ENCODE measurements at places on chromosomes 2 and 18.

DNA sequence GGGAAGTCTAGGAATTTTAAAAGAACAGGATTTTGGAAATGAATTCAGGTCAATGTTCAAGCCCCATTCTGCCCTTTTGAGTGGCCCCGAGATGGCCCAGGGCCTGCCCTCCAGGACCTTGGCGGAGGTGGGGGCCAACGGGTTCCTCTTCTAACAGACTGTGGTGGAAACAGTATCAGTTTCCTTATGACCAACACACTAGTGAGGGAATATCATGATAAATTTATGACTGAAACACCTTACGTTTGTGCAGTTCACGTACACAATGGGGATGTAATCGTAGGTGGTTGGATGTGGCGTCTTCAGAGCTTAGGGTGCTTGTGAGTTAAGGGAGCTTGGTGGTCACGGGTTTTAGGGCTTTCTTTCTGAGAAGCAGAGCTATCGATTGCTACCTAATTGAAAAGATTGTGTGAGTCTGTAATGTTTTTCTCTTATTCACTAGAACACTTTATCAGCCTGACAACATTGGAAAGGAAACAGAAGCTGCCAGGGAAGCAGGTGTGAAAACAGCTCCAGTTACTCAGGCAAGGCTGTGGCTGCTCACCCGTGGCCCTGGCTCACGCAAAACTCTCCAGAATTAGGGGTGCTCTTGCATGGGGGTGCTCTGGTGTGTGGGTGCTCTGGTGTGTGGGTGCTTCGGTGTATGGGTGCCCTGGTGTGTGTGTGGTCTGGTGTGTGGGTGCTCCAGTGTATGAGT, 165.3 kb downstream of the SNTG2 start:
- peaks cover 2% of the 10 kb centered on the region for H3K36me3 ChIP-seq
- H3K4me1 ChIP-seq = peaks cover 2% of the 10 kb centered on the region
- DNase-seq = no peak
- H3K27me3 ChIP-seq = no peaks in the 10 kb centered on the region
- H3K4me3 ChIP-seq = no peak overlapping the region
- no peak overlapping the region for H3K27ac ChIP-seq

- no peaks in the 10 kb centered on the region for H3K27me3 ChIP-seq
- no peak for DNase-seq
- H3K4me3 ChIP-seq = no peak overlapping the region
Observed at GRCh38 chr18:56119681-56120080, 518.7 kb downstream of the TXNL1 start.

GRCh38 chr2:58158481-58158880, 82.6 kb downstream of the FANCL start:
- H3K27me3 ChIP-seq = no peaks in the 10 kb centered on the region
- peaks cover 54% of the 10 kb centered on the region for H3K36me3 ChIP-seq
- H3K4me3 ChIP-seq = no peak overlapping the region
- no peaks in the 10 kb centered on the region for H3K4me1 ChIP-seq
- H3K27ac ChIP-seq = no peak overlapping the region

DNA sequence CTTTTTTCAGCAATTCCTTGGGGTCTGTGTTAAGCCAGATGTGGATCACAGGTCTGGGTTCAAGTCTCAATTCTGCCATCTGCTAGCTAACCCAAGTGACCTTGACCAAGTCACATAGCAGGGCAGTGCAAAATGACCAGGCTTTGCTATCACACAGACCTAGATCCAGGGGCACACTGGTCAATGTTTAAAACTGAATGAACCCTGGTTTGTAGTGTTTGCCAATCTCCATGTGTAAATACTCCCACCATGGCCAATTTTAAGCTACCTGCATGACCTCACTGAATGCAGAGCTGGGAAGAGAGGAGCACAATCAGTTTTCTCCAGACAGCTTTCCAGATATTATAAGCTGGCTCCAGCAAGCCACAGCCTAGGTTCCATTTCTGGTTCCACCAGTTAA, 142.9 kb downstream of the CHST9 start:
- H3K27me3 ChIP-seq = no peaks in the 10 kb centered on the region
- DNase-seq = no peak
- no peak overlapping the region for H3K27ac ChIP-seq
- no peak overlapping the region for H3K4me3 ChIP-seq
- no peaks in the 10 kb centered on the region for H3K4me1 ChIP-seq
- H3K36me3 ChIP-seq = no peaks in the 10 kb centered on the region

DNA sequence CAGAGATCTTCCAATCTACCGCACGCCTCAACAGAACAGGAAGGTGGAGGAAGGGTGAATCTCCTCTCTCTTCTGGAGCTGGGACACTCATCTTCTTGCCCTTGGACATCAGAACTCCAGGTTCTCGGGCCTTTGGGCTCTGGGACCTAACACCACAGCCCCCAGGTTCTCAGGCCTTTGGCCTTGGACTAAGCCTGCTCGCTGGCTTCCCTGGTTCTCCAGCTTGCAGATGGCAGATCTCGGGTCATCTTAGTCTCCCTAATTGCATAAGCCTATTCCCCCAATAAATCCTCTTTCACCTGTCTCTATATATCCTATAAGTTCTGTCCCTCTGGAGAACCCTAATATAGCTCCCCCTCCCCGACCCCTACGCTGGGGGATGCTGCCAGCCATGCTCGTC, 14.8 kb downstream of the HS6ST1 start:
- no peaks in the 10 kb centered on the region for H3K27me3 ChIP-seq
- no peak overlapping the region for H3K4me3 ChIP-seq
- peaks cover 4% of the 10 kb centered on the region for H3K36me3 ChIP-seq
- no peaks in the 10 kb centered on the region for H3K4me1 ChIP-seq
- no peak for DNase-seq

GRCh38 chr2:101828257-101828656, 130.8 kb downstream of the MAP4K4 start:
- H3K4me3 ChIP-seq = no peak overlapping the region
- no peaks in the 10 kb centered on the region for H3K27me3 ChIP-seq
- peaks cover 70% of the 10 kb centered on the region for H3K4me1 ChIP-seq
- H3K27ac ChIP-seq = peak overlapping the region; percentile 13

GRCh38 chr2:69340101-69340775, 46.8 kb downstream of the GFPT1 start:
- no peak for DNase-seq
- H3K4me1 ChIP-seq = peaks cover 14% of the 10 kb centered on the region
- H3K27ac ChIP-seq = no peak overlapping the region
- H3K36me3 ChIP-seq = peaks cover 54% of the 10 kb centered on the region
- H3K27me3 ChIP-seq = no peaks in the 10 kb centered on the region
- no peak overlapping the region for H3K4me3 ChIP-seq

DNA sequence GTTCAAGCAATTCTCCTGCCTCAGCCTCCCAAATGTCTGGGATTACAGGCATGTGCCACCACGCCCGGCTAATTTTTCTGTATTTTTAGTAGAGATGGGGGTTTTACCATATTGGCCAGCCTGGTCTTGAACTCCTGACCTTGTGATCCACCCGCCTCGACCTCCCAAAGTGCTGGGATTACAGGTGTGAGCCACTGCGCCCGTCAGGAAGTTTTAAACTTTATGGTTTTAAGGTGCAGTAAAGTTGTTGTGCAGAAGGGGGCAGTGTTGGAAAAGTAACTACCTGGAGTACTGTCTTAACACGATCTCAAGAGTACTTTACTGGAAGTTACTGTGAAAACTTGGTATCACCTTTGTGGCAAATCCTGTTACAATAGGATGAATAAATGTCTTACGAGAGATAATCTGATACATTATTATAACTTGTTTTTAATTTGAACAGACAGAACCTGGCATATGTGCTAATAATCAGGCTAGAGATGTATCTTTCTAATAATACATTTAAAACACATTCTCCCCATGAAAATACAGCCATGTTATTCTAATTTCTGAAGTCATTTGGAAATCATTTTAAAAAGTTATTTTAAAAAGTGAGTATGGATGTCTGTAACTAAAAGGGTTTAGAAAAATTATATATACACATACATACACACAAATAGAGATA, 10.8 kb downstream of the SPDYA start:
- no peak overlapping the region for H3K27ac ChIP-seq
- peak; percentile 68 for DNase-seq
- no peaks in the 10 kb centered on the region for H3K36me3 ChIP-seq
- no peak overlapping the region for H3K4me3 ChIP-seq

GRCh38 chr18:3449512-3450011, 410 bp upstream of the TGIF1 start:
- peaks cover 60% of the 10 kb centered on the region for H3K4me1 ChIP-seq
- H3K4me3 ChIP-seq = peak overlapping the region; percentile 94
- peaks cover 21% of the 10 kb centered on the region for H3K36me3 ChIP-seq
- no peaks in the 10 kb centered on the region for H3K27me3 ChIP-seq

GRCh38 chr2:3079466-3079865, 298.2 kb downstream of the EIPR1 start:
- no peak overlapping the region for H3K4me3 ChIP-seq
- DNase-seq = no peak
- H3K27me3 ChIP-seq = peaks cover 5% of the 10 kb centered on the region

DNA sequence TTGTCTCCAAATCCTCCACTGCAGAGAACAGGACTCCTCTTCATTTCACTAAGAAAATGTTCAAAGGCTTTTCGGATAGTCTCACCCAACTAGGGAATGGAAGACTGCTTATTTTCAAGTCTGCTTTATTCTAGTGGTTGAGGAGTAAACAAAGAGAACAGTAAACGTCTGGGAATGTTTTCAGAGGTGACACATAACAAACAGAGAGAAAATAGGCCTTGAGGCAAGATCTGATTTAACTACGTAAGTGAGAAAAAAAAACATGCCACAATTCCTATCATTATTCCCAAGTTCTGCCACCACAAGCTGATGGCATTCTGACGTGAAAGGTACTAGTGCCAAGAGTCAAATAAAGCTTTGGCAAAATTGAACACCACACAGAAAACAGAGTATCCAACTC, 16.7 kb upstream of the WIPF1 start:
- peak overlapping the region; percentile 63 for H3K27ac ChIP-seq
- H3K36me3 ChIP-seq = peaks cover 50% of the 10 kb centered on the region
- no peak for DNase-seq
- H3K4me3 ChIP-seq = no peak overlapping the region
- no peaks in the 10 kb centered on the region for H3K27me3 ChIP-seq

- no peak for DNase-seq
- H3K4me1 ChIP-seq = peaks cover 33% of the 10 kb centered on the region
Observed at GRCh38 chr2:165273176-165273575, 34.0 kb downstream of the SCN2A start.

GRCh38 chr2:10326151-10326616, 23.5 kb downstream of the HPCAL1 start:
- no peak overlapping the region for H3K27ac ChIP-seq
- H3K36me3 ChIP-seq = peaks cover 9% of the 10 kb centered on the region
- no peak for DNase-seq

DNA sequence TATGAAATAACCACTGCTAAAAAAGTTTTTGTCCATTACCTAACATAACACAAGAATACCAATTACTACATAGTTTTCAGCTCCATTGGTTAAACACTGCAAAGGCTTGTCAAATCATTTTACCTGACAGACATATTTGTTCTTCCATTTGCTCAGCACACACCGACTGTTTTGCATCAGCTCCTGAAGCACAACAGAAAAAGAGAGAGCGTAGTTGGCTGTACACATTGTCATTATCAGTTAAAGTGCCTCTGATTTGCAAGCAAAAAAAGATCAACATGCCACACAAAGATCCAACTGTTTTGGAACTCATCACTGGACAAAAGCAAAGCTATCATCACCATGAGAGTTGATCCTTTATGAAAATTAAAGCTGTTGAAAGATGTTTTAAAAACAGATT, 103.8 kb downstream of the WDPCP start:
- DNase-seq = no peak
- peaks cover 5% of the 10 kb centered on the region for H3K36me3 ChIP-seq
- H3K4me1 ChIP-seq = no peaks in the 10 kb centered on the region
- H3K4me3 ChIP-seq = no peak overlapping the region
- H3K27me3 ChIP-seq = no peaks in the 10 kb centered on the region
- no peak overlapping the region for H3K27ac ChIP-seq

DNA sequence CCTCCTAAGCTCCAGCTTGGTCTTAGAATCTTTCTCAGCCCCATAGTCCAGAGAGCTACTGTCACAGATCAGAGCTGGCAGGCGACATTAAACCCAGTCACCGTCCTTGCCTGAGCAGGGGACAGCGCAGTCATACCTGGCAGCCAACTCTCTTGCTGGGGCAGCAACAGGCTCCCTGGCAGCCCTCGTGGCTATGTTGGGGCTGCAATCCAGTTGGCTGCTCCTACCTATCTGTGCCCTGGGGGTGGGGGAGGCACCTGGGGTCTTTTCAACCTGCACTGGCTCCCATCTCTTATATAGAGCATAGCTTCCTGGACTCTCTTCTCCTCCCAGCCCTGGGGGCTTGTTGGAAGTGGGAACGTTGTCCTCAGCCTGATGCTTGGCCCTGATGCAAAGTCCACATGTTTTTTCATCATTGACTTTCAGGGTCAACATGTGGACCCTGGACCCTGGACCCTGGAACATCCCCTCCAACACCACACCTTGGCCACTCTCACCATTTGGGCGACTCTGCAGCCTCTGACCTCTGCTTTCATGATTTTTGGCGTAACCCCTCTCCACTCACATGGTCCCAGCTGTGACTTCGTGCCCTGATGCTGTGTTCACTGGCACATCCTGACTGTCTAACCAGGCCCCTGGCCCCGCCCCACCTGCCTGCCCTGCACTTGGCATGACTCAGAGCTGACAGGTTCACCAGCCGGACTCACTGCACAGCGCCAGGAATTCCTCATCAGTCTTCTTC, 45.6 kb downstream of the ATOH8 start:
- no peak overlapping the region for H3K4me3 ChIP-seq
- H3K4me1 ChIP-seq = peaks cover 7% of the 10 kb centered on the region
- no peak for DNase-seq
- H3K27ac ChIP-seq = no peak overlapping the region

DNA sequence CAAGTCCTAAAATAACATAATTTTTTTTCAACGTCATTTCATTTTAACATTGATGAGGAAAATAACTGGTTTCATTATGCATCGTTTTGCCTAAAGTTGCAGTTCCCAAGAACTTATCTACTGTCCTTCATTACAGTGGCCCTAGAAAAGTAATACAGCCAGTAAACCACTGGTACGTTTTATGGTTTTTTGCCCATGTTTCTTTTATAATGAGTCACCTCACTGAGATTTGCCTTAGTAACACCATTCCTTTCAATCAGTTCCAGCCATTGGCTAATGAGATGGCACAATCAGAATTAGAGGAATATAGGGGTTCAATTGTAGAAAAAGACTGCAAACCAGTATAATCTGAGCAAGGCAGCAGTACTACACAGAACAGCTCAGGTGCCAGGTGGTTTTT, 422.6 kb upstream of the LYPD1 start:
- no peak overlapping the region for H3K27ac ChIP-seq
- H3K4me3 ChIP-seq = no peak overlapping the region
- no peaks in the 10 kb centered on the region for H3K4me1 ChIP-seq
- no peaks in the 10 kb centered on the region for H3K27me3 ChIP-seq
- no peaks in the 10 kb centered on the region for H3K36me3 ChIP-seq
